SJSA1 (cell line): ENCODE measurements at places on chromosomes 5 and 9. TPM values are rescaled to one million over a fixed set of nuclear protein-coding genes. Genes with fewer than 3 reads are reported as not detected.

DNA sequence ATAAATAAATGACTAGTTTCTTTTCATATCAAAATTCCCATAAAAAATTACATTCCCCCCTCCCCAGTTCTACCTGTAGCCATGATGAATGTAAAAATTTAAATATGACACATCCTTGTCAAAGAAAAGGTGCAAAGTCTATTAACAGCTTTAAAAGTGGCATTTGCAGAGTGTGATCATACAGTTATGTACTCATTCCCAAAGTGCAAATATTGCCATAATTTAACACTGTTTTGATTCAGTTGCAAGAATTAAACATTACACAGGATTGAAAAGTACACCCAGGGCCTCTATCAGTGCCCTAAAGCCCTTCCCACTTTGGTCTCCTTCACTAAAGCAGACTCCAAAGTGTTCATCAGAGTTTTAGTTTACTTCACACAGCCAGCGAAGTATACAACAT lies 51.8 kb downstream of the RNF145 start:
- no peak for DNase-seq

DNA sequence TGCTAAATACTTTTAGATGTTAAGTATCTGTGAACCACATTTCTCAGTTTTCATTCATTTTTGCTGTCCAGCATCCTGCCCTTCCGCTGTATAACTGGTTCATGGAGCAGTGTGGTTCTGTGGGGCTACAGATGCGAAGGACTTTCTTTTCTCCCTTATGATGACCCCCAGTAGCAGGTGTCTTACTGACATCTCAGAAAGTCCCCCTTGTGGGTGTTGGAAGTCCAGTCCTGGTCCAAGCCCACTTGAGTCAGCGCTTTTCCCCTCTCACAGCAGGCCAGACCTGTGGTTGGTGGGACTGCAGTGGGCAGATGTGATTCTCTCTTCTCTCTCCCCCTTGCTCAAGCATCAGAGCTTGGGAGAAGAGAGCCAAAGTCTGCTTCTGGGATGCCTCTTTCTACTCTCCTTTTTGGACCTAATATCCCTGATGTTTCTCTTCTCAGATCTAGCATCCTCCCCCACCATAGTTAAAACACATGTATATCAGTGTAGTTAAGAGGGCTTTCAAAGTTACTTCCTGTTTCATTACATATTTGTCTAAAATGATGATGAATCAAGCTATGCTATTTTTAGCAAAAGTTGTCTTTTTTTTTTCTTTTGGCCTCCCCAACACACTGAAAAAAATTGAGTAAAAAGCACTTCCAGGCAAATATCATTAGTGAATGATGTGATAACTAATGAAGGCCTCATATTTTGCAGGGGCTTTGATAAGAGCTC lies 119.5 kb upstream of the ZNF618 start:
- DNase-seq: no peak

GRCh38 chr5:112690605-112691338 lies 46.9 kb upstream of the APC start:
- no peak for DNase-seq

DNA sequence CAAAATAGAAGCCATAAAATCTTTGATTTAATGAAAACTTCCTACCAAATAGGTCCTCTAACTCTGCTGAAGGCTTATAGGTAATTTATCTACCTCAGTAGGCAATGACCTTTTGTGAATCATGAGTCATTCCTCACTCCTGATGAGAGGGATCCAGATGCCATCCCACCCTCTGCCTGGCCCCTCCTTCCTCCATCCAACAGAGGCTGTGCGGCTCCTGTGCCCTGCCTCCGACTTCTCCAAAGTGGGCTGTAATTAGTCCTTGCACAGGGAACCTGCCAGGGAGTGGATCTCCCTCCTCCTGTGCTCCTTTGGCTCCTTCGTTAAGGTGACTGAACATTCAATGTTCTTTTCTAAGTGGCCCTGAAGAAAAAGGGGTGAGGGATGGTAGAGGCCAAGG lies 213.9 kb upstream of the TBCA start:
- no peak for DNase-seq

DNA sequence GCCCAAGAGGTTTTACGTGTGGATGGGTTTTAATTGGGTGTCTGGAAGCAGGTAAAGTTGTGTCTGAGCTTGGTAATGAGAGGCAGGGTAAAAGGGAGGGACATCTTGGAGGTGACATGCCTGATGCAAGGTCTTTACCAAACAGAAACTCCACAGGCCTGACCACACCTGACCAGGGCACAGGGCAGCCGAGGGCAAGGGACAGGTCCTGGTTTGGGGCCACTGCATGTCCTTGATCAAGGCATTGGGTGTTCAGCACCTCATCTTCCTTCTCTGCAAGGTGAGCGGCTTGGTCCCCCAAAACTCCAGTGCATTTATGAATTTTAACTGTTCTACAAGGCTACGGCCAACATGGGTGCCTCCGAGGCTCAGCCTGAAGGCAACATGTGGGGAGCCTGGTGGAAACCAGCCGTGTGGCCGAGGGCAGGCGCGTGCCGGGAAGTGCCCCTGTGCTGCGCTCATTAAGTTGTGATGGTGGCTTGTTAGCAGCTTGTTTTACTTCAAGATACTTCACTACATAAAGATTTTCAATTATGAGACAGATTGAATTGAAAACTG lies 30.7 kb upstream of the LPCAT1 start:
- no peak for DNase-seq

- no peak for DNase-seq
These were observed 8.8 kb upstream of the LCP2 start for GRCh38 chr5:170306381-170306831.

DNA sequence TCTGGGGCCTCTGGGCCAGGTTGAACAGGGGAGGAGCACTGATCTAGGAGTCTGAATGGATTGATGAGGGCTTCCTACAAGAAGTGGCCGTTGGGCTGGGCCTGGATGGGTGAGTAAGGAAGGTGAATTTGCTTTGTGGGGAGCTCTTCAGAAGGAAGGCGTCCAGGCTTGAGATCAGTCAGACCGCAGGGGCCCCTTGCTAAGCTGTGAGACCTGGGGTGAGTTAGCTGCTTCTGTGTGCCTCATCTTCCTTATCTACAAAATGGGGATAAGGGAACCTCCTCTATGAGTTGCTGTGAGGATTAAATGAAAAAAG lies 1.1 kb upstream of the SYNPO start:
- DNase-seq: no peak

DNA sequence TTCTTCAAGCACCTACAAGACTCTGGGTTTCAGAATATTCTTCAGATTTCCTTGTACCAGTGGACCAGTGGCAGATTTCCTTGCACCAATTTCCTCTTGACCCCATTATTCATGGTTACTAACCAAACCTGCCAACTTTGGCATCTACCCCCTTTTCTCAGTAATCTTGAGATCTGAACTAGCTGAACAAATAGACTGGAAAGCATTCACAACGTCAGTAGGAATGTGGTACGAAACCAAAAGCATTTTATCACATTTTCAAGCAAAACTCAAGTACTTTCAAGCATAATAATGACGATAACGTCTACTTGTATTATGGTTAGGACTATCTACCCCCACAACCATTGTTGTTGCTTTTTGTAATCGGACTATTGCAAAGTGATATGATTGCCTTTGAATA lies 1217.3 kb downstream of the PTPRD start:
- DNase-seq: no peak

DNA sequence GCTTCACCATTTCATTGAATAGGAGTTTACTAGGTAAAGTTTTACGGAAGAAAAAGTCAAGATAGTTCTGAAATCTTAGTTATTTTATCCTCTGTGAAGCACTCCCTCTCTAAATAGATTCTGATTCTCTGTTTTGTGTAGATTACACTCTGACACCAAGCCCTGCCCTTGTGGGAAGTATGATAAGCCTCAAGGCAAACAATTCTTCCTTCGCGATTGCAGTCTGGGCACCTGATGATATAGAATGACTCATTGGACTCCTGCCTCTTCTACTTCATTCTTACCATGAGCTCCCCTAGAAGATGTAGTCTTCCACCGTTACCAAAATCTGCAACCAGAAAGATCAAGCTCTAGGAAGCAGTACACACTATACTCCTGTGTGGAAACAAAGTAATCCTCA lies 626.9 kb upstream of the PTGER4 start:
- DNase-seq: no peak

- no peak for DNase-seq
These were observed 120.5 kb upstream of the BOD1 start for GRCh38 chr5:173736923-173737412.

- no peak for DNase-seq
These were observed 423.0 kb upstream of the BRINP1 start for GRCh38 chr9:119792242-119792641.

- no peak for DNase-seq
These were observed 2.3 kb downstream of the TPRN start for GRCh38 chr9:137198051-137198901.

DNA sequence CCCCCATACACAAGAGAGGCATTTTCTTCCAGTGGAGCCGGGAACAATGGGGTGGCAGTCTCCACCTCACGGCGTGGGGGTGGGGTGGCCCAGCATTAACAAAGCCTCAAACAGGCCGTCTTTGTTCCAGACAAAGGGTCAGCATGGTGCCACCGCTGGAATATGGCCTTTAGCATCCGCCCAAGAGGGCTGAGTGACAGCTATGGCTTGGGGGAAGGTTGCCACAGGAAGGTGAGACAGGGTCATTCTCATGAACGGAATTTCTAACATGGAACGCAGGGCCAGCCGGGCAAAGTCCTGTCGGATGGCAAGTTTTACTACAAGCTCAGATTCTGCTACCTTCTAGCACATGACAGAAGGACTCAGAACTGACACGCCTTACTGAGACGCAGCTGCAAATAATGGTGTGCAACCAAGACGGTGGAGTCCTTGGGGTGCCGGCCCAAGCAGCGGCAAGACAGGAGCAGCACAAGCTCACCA lies 64.0 kb downstream of the OTULIN start:
- DNase-seq: no peak

- DNase-seq: no peak
These were observed 222.8 kb upstream of the MSX2 start for GRCh38 chr5:174501461-174502069.

- DNase-seq: no peak
These were observed 1007.1 kb upstream of the WWC1 start for GRCh38 chr5:167284222-167284890.

The ESM1 gene
- total RNA-seq: 0.13 and 1.8 TPM in 2 replicates

The CDC37L1 gene
- total RNA-seq: 4.8 and 12.6 TPM in 2 replicates

The IL9 gene
- total RNA-seq: not detected in 2 replicates

The LHX2 gene
- total RNA-seq: 0.18 TPM in 1 of 2 replicates, not detected in the other

The IFNA13 gene
- total RNA-seq: not detected in 2 replicates

The FBN2 gene
- total RNA-seq: 16.1 and 18.5 TPM in 2 replicates

The POLR1E gene
- total RNA-seq: 21.4 TPM in 2 replicates

The SHROOM1 gene
- total RNA-seq: 24.1 and 31.2 TPM in 2 replicates
